Kidney (tissue), 22 donors: ENCODE measurements at places on chromosomes 2 and 18. TPM values are rescaled to one million over a fixed set of nuclear protein-coding genes. Genes with fewer than 3 reads are reported as not detected.

DNA sequence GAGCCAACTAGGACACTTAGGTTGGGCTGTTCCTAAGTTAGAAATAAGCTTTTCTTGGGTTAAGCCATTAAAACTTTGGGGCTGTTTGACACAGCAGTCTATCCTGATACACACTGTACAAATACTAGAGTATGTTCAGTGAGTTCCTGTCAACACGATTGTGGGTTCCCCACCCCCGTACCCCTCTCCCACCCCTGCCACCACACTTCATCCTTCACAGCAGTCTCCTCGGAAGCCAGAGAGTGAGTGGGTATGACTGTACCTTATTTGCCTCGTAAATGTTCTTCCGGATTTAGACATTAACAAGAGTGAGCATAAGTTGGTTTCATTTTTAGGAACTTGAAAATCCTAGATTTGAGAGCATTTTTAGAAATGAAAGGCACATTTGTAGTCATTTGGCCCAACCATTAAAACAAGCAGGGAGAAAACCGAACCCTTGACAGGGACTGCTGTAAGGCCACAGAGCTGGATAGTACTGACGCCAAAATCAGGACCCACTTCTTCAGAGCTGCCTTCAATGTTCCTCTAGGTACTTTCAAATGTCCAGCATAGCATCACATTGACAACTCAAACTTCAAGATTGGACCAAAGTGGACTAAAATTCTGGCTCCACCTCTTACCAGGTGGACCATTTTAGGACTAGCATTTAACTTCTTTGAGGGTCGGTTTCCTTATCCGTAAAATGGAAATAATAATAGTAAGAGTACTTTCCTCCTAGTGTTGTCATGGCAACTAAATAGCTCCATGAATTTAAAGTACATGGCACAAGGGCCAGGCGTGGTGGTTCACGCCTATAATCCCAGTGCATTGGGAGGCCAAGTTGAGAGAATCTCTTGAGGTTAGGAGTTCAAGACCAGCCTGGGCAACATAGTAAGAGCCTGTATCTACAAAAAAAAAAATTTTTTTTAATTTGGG lies 166.3 kb upstream of the SERTAD2 start:
- DNase-seq, result no peak

DNA sequence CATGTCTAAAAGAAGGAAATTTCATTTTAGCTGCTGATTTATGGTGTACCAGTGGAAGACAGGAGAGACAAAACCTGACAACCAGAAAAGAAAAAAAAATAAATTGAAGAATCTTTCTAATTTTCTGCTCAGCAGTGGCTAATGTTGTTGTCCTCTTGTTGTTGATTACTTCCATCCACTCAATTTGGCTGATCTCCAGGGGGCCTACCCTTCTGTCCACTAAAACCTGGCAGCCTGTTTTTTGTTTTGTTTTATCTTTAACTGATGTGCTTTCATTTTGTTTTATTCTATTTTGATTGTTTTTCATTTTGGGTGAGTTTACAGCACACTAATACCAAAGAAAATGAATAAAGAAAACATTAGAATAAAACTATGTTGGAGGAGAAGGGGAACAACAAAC lies 27.4 kb downstream of the TFPI start:
- DNase-seq, result no peak

GRCh38 chr18:35683021-35683420 lies 101.5 kb downstream of the GALNT1 start:
- no peak for DNase-seq

SOX11 gene
- total RNA-seq, result 0.22 TPM

GPR17 gene
- total RNA-seq, result 0.50 TPM

LRRC30 gene
- total RNA-seq, result not detected

AGBL5 gene
- total RNA-seq, result 36.5 TPM

DNA sequence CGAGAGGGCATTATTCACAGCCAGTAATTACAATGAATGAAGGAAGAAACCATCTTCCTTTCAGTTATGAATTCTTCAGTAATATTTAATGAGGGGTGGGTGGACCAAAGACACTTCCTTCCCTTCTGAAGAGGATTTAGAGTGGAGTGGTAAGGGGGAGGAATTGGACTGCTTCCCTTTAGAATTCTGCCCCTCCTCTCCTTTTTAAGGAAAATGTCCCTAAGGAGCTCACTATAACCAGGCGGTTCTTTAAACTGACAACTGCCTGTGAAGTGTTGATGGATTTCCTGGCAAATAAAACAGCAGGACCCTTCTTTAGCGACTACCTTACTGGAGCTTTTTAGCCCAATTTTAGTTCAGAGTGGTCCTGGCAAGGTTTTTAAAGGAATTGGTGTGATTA lies 86.4 kb downstream of the LIMS1 start:
- no peak for DNase-seq

DNA sequence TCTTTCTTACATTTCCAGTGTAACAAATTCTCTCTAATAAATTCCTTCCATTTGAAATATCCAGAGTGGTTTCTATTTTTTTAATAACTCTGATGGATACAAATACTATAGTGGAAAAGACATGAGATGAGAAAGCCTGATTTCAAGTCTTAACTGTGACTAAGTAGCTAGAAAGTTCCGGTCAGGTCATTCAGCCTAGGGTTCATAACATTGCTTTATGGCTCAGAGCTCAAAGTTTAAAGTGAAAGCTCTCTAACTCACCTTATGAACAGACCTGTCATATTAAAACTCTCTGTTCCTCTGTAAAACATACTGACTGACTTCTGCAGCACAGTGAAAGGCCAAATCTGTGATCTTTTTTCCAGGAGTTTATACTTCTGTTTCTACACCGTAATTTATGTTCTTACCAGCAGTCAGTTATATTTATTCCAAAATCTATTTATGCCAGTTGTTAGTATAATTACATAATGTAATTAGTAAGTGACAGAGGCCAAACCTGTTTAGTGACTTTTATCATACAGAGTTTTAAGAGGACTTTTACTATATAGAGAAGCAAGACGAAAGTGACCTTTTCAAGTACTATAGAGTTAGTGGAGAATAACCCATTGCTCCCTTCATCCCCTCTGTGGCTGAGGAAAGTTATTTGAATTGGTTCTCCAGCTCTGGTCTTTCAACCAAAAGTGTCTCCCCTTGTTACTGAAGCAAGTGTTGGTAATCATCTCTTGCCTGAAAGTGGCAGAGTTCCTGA lies 118.8 kb upstream of the PDE1A start:
- no peak for DNase-seq
